Activated naive CD8-positive, alpha-beta T cell treated with anti-CD3 and anti-CD28 coated beads, Interleukin-2, amount 50 U/mL, for 16 hours (primary cell): ENCODE measurements at places on chromosomes 16 and 17.

GRCh38 chr16:8818504-8819270, 21.0 kb downstream of the PMM2 start:
- DNase-seq, result no peak

DNA sequence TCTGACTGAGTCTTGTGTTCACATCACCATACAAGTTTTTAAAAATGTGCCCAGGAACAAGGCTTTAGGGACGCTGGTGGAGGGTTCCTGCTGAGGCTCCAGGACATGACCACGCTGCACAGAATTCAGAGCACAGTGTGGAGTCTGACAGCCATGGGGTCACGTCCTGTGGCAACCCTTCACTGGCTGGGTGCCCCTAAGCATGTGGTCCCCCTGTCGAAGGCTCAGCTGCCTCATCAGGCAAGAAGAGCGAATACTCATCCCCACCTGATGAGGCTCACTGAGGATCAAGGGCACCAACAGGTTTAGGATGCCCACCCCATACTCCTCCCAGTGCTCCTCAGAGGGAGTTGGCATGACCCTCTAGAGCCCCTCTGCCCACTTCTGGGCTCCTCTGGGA, 5.9 kb downstream of the PNMT start:
- DNase-seq, result no peak

DNA sequence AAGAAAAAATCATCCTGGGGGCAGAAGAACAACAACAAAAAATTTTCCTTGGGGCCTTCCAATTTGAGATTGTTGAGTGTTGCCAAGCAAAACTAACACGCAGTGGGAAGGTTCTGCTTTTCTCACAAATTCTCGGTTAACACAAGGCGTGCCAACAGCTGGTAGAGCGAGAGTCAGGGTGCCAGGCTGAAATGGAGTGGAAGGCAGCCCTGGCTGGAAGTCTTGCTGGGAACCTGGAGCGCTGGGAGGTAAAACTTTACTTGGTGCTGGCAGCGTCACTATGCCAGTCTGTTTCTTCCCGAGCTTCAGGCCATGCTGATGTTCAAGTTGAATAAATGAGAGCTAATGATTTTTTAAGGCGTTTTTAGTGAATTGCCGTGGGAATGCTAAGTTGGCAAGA, 189.4 kb downstream of the WWOX start:
- no peak for DNase-seq

- DNase-seq, result no peak
Measured at GRCh38 chr16:56738221-56738620, 8.3 kb downstream of the NUP93 start.

- DNase-seq, result no peak
Measured at GRCh38 chr16:88482630-88483391, 29.7 kb downstream of the ZFPM1 start.

- no peak for DNase-seq
Measured at GRCh38 chr16:54459509-54460262, 173.1 kb upstream of the IRX3 start.

DNA sequence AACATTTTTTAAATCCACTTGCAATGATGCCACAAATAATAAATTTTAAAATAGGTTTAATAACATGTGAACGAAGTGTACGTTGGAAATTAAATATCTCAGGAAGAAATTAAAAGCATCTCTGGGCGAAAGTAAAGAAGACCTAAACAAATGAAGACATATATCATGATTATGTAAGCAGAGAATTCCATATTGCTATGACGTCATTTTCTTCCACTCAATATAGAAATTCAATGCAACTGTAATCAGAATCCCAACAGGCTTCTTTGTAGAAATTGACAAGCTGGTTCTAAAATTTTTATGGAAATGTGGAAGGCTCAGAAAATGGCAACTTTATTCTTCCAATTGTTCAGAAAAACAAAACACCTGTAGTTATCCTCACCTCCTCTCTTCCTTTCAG, 33.8 kb upstream of the RBFOX3 start:
- DNase-seq, result no peak

- DNase-seq, result no peak
Measured at GRCh38 chr17:64187093-64187895, 57.4 kb upstream of the ERN1 start.

DNA sequence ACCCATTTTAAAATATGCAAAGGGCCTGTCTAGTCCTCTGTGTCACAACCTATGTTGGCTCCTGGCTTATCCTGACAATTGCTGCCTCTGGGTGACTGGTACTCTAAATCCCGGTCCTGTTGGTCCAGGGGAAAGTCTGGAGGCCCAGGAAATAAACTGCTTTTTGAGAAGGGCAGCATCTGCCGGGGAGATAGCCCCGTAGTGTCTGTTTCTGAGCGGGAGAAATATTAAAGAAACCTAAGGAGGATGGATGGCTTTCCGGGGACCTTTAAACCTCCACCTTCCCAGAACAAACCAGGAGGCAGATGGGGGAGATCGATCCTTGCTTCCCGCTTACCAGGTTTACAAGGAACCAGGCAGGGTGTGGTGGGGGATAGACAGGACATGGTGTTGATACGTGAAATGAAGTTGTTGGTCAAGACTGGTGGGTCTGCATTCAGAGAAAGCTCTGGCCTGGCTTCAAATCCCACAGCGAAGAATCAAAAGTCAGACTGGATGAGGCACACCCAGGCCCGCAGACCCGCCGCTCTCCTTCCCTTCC, 3.8 kb downstream of the HOXB2 start:
- DNase-seq, result no peak

DNA sequence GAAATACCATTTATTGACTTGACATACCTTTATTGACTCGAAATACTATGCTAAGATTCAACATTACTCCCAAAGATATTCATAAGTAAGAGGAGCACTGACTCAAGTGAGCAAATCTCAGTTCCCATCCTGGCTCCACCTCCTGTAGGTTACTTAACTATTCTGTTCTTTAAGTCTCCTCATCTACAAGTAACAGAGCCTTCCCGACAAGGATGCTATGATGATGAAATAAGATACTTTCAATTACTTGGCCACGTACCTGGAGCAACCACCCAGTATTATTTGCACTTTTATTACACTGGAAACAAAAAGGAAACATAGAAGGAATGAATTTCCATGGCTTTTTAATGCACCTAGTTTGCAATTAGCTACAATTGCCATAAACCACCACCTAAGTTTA, 16.3 kb downstream of the KANSL1 start:
- no peak for DNase-seq

GRCh38 chr17:7459961-7460545, 15.2 kb downstream of the CHRNB1 start:
- no peak for DNase-seq

DNA sequence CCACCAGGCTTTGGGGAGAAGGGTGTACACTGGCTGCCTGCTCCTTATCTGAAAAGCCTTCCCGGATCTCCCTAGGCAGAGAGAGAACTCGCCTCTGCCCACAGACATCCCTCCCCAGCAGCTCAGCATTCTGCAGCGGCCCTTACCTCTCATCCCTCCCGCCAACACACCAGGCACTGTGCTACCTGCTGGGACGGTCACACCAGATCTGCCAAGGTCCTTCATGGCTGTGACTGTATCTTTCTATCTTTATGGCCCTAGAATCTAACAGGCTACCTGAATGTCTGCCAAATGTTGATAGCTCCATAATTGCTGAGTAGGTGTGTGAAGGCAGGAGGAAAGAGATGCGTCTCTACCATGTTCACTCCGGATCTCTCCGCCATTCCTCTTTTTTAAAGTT, 7.9 kb downstream of the TSNAXIP1 start:
- DNase-seq, result no peak

DNA sequence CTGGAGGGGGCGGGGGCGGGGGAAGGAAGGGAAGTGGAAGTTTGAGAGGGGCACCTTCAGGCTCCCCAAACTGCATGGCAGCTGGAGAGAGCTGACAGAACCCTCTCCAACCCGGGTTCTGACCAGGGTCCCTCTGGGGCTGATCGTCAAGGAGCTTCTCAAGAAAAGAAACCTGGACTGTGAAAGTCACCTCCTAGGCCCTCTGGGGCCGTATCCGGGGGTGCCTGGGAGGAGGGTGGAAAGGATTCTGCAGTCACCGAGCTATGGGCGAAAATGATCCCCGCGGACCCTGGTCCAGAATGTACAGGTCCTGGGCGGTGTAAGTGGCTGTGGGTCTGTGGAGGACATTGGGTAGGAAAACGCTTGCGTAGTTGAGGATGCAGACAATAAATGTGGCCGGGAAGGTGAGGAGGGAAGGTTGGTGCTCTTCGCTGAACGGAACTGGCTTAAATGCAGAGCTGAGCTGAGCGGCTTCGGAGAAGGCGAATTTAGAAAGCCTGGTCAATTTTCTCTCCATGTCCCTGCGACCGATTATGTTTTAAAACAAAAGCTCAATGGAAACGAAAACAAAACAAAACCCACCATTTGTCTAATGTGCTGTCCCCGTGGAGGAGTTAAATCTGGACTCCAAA, 3.6 kb upstream of the LHX1 start:
- DNase-seq, result no peak
